Naive B cell (primary cell): ENCODE measurements at places on chromosomes 5 and 9.
A peak's percentile ranks its signal among the peaks of the same experiment; 100 is the strongest.

GRCh38 chr9:20701060-20701459 lies 17.0 kb downstream of the FOCAD start:
- no peaks in the 10 kb centered on the region for H3K4me1 ChIP-seq
- no peak overlapping the region for H3K27ac ChIP-seq
- H3K27me3 ChIP-seq = no peaks in the 10 kb centered on the region

DNA sequence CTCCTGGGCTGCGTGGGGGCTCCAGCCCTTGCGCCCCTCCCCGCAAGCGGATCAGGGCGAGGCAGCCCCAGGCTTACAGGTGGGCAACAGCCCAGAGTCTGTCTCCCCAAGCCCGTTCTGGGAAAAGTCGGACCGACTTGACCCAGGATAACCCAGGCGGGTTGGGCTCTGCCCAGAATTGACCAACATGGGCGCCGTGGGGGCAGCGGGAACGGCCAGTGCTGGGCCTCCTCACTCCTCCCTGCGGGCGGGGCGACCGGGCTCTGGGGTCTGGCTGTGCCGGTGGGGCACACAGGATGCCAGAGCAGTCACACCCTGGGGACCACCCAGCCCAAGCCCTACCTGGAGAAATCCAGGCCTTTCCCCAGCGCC lies 15.3 kb upstream of the SYNPO start:
- no peak for DNase-seq
- no peaks in the 10 kb centered on the region for H3K36me3 ChIP-seq
- no peaks in the 10 kb centered on the region for H3K27me3 ChIP-seq
- peak overlapping the region; percentile 21 for H3K27ac ChIP-seq

DNA sequence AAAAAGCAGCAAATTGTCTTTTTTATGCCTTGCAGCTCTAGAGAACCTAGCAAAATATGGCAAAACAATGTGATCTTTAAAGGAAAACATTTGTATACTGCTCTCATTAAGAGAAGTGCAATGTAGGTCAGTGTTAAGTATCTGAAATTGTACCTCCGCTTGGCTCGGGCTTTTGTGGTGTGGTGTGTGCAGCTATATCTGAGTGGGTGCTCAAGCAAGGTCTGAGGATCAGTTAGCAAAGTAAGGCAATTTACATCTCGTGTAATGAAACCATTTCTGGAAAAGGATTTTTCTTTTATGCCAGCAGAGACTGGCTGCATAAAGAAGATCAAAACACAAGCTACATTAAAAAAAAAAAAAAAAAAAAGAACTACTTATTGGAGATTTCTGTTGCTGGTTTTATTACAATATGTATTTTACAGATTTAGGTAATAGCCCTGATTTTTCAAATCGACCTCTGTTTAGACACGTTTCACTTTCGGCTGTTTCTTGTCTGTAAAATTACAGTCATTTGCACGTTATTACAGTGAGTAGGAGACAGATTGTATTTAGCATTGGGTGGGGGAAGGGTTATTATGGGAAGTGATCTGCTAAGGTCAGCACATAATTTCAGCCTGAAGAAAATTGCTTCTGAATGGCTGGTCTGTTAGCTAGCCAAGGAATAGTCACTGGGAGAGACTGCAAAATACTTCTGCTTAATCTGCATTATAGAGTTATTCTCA lies 7.9 kb upstream of the ZNF608 start:
- no peak overlapping the region for H3K4me3 ChIP-seq
- no peak for DNase-seq
- peaks cover under 1% of the 10 kb centered on the region for H3K4me1 ChIP-seq
- no peaks in the 10 kb centered on the region for H3K36me3 ChIP-seq
- H3K27ac ChIP-seq = no peak overlapping the region

DNA sequence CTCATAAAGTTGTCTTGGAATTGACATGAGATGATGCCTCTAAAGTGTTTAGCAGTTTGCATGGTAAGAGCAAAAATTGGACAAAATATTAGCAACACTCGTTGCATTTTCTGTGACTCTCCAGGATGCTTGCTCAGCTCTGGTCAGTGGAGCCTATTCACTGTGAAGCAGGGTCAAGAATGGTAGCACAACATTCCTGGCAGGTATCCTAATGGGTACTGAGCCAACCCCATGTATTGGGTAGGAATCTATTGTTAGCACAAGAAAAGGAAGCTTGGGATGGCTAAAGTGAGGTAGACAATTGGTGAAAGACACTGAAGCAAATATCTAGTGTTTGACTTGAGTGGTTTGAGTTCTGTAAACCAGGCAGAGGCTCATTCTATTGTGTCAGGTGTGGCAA lies 10.4 kb upstream of the ACTBL2 start:
- no peaks in the 10 kb centered on the region for H3K36me3 ChIP-seq
- H3K27ac ChIP-seq = no peak overlapping the region
- no peaks in the 10 kb centered on the region for H3K4me1 ChIP-seq
- no peak for DNase-seq
- H3K4me3 ChIP-seq = no peak overlapping the region
- H3K27me3 ChIP-seq = no peaks in the 10 kb centered on the region

- DNase-seq = no peak
- H3K4me1 ChIP-seq = no peaks in the 10 kb centered on the region
- H3K4me3 ChIP-seq = no peak overlapping the region
- H3K36me3 ChIP-seq = no peaks in the 10 kb centered on the region
- no peak overlapping the region for H3K27ac ChIP-seq
These were observed 82.6 kb downstream of the VCAN start for GRCh38 chr5:83554133-83554532.

DNA sequence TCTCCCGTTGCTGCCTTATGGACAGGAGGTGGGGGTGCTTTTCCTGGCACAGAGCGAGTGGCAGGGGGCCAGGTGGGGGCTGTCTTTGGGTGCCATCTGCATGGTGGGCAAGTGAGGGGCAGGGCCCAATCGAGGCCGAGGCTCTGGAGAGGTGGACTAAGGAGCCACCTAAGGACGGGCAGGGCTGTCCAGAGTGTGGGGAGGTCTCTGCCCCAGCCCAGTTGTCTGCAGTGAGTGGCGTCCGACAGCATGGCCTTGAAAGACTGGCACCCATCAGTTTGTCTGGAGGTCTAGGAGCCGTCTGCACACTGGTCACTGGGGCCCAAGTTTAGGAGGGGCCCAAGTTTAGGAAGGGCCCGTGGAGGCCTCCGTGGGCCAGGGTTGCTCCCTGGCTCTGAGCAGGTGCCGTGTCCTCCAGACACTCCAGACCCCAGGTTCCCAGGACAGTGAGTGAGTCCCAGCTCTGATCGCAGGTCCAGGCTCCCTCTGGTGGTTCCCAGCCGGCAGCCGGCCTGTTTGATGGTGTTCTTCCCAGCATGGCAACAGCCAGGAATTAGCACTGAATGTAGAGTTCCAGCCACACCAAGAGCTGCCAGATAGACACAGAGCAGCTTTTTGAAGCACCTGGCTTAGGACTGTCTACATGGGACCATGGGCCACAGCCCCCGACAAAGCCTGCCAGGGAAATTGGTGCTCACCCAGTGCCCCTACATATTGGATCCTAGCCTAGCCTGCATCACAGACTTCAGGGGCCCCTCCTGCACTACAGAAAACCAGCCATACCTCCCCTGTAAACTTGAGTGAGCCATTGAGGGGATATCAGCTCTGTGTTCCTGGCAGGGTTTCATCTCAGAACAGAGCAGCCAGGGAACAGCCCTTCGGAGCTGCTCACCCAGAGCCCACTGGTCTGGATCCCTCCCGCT lies 120.9 kb downstream of the WNK2 start:
- peaks cover 4% of the 10 kb centered on the region for H3K27me3 ChIP-seq
- H3K36me3 ChIP-seq = no peaks in the 10 kb centered on the region
- peaks cover 10% of the 10 kb centered on the region for H3K4me1 ChIP-seq

GRCh38 chr9:117828466-117828865 lies 124.3 kb downstream of the TLR4 start:
- no peaks in the 10 kb centered on the region for H3K36me3 ChIP-seq
- H3K4me3 ChIP-seq = no peak overlapping the region
- H3K27me3 ChIP-seq = peaks cover 17% of the 10 kb centered on the region
- H3K4me1 ChIP-seq = peaks cover 32% of the 10 kb centered on the region
- no peak for DNase-seq
- H3K27ac ChIP-seq = no peak overlapping the region
